Substantia nigra (tissue), 51 donors: ENCODE measurements at places on chromosomes 16 and 17.

- DNase-seq, result no peak
Observed at GRCh38 chr16:73049511-73049910, 1.6 kb upstream of the ZFHX3 start.

GRCh38 chr17:77640916-77641605 is 317.4 kb upstream of the TNRC6C start:
- DNase-seq, result no peak

DNA sequence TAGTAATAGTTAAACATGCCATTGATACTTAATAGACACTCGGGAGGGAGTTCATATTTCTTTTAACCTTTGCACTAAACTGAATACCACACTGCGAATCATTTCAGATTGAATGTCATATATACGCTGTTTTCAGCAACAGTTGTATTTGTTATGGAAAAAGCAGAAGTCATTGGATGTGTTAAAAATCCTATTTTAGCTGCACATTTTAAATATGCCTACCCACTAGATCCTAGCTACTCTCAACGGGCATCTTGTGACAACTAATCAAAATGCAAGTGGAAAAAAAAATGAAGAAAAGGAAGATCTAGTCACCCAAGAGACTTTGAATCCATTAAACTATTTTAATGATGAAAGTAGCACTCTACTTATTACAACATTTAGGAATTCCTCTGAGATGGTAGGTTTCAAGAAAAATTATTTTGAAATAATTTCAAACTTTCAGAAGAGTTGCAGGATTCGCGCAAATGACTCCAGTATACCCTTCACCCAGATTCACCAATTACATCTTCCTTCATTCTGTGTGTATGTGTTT is 51.4 kb upstream of the MNT start:
- DNase-seq, result no peak

- no peak for DNase-seq
Observed at GRCh38 chr17:8465356-8465755, 29.7 kb downstream of the NDEL1 start.

DNA sequence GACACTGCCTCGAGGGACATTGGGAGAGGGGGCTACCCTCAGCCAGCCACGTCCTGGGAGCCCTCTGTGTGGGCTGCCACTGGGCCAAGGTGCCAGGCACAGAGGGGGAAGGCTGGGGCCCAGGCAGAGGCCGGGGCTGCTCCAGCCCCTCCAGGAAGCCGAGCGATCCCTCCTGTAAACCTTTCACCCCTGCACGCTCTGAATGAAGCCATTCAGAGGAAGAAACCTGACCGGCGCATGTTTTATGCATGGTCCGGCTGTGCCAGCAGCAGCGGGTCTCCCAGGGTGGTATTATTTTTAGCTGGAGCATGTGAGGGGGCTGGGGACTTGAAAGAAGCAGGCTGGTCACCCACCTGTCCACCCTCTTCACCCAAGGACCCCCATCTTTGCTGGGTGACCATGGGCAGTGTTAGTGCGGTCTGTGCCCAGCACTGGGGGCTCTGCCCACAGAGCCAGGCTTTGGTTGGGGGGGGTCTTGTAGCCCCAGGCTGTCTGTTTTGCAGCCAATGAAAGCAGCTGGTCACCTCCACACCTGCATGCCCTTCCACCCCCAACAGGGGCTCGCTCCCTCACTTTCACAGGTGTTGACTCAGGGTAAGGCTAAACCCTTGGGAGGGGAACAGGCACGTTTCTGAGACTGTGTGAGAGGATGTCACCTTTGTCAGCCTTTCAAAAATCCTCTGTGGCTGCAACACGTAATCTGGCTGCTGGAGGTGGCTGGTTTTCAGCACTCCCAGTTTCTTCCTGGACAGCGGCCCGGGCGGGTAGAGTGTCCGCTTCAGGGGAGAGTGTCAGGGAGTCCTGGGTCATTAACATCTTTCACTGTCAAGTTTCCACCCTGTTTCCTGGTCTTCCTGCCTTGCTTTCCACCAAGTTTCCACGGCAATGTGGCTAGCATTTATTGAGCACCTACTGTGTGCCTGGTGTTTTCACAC is 77.1 kb upstream of the BRD7 start:
- no peak for DNase-seq

DNA sequence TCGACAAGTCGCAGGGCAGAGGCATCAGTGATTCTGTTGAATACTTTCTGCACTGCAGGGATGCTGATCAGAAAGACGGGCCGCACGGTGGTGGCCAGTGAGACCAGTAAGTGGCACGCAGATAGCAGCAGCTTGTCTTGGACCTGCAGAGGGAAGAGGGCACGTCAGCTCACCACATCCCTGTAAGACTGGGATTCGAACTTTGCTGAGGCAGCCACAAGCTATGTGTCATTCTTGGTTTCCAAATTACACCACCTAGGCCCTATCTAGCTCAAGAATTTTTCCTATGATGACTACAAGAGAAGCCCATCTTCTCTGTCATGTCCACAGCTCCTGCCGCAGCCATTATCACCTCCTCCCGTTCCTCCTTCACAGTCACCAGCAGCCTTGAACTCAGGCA is 49.4 kb upstream of the GSG1L start:
- DNase-seq, result no peak

DNA sequence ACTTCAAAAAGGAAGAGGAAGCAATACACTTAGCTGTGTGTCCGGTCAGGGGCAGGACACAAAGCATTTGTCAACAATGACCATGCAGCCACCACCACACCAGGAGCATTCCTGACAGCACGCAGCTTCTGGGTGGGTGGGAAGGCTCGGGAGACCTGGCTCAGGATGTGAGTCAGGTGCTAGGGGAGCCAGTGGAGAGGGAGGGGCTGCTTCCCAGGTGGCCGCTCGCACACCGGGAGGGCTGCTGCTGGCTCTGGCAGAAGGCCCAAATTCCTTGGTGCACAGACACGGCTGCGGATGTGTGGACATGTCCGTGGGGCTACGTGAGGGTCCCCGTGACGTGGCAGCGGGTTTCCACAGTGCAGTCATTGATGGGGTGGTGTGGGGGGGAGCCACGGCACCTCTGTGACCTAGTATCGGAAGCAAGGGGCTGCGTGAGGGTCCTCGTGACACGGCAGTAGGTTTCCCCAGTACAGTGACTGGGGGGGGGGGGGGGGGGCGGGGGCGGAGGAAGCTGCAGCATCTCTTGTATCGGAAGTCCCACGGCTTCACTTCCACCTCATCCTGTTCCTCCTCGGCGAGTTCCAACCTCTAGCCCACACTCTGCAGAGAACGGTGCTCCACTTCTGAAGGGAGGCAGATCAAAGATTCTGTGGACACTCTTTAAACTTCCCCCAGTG is 112.8 kb downstream of the ZNF778 start:
- DNase-seq, result no peak

GRCh38 chr16:15778999-15779614 is 77.7 kb downstream of the MYH11 start:
- no peak for DNase-seq

GRCh38 chr16:13936155-13936554 is 16.2 kb downstream of the ERCC4 start:
- DNase-seq, result no peak

GRCh38 chr17:55356434-55357328 is 65.0 kb downstream of the MMD start:
- DNase-seq, result no peak

DNA sequence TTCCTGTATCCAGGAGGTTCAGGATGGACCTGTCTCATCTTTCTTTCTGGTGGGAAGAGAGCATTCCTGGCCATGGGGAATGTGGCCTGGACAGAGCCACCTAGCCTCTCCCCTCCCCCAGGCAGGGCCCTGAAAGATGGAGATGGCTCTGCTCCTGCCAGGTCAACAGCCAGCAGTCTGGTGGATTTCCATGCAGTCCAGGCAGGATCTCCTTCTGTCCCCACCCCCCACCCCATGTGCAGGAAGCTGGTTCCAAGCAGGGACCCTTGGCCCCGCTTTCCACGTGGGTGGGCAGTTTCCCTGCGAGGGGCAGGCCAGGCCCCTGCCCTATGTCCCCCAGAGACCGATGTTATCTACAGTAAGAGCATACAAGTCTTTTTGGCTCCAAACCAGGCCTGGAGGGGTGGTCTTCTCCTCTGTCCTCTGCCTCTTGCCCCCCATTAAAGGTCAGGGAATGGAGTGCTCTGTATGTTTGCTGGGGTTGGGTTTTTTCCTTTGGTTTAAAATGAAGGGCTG is 240.5 kb downstream of the SEC14L1 start:
- no peak for DNase-seq

GRCh38 chr17:31495022-31495885 is 103.8 kb downstream of the RAB11FIP4 start:
- DNase-seq, result no peak

DNA sequence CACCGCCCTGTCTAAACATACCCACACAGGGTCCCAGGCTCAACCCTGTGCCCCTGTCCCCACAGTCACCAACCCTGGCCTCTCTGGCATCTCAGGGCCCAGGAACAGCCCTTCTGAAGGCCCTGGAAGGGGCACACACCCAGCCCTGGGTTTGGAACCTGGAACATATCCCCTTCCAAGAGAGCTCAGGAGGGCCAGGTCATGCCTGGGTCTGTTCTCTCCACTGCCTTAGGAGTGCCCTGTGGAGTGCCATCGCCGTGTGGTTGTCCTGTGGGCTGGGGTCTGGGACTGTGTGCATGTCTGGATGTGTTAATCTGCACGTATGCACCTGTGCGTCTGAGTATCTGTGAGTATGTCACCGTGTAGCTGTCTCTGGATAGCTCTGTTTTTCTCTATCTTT is 45.2 kb upstream of the ACSM2B start:
- DNase-seq, result no peak

DNA sequence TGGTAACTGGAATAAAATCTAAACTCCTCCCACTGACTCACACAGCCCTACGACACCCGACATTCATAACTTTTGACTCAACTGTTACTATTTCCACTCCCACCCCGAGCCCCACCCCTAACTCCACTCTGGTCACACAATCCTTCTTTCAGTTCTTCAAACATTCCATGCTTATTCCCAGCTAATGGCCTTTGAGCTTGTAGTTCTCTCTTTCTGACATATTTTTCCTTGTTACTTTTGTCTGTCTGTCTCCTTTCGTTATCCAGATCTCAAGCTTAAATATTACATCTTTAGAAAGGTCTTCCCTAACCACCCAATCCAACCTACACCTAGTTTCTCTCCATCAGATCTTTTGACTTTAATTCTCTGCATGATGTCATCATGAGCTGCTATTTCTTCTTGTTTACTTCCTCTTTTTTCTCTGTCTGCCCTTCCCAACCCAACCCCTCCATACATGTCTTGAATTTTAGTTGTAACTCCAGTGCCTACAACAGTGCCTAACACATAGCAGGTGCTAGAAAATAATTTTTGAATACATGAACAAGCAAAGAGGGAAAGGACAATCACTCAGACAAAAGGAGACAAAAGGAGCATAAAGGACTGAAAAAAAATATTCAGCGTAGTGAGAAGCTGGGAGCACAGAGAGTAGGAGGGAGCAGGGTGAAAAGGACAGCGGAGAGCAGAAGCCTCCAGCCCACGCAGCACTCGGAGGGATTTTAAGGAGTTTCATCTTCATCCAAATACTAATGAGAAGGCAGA is 65.2 kb upstream of the SMIM36 start:
- DNase-seq, result no peak

- no peak for DNase-seq
Observed at GRCh38 chr17:28498652-28499363, 7.3 kb upstream of the FOXN1 start.

DNA sequence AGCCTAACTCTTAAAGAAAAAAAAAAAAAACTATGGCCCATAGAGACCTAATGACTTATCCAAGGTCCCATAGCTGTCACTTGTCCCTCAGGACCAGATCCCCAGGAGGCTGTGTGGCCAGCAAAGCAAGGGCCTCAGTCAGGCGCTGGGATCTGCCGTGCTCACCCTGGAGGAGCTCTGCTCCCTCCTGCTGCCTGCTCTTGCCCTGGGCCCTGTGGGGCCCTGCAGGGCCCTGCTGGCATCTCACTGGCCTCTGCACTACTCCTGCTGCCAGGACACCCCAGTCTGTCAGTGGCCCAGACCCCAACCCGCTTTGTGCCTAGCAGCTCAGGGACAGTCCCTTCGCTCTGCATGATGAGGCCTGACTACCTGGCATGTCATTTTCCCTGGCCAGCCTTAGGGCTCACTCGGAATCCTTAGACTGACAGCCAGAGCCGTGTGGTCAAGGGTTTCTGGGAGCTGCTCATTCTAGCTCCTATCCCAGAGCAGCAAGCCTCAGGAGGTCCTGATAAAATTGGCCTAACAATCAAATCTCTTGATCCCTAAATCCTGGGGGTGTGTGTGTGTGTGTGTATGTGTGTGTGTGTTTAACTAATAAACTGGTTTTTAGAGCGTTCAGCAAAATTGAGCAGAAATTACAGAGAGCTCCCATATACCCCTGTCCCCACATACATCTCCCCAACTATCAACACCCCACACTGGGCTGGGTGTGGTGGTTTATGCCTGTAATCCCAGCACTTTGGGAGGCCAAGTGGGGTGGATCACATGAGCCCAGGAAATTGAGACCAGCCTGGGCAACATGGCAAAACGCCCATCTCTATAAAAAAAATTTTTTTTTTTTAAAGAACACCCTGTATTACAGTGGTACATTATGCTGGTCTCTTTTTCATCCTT is 21.7 kb downstream of the KATNIP start:
- no peak for DNase-seq

GRCh38 chr17:35683591-35683990 is 47.8 kb upstream of the RASL10B start:
- no peak for DNase-seq

- no peak for DNase-seq
Observed at GRCh38 chr16:12160249-12160648, 183.7 kb downstream of the SNX29 start.

DNA sequence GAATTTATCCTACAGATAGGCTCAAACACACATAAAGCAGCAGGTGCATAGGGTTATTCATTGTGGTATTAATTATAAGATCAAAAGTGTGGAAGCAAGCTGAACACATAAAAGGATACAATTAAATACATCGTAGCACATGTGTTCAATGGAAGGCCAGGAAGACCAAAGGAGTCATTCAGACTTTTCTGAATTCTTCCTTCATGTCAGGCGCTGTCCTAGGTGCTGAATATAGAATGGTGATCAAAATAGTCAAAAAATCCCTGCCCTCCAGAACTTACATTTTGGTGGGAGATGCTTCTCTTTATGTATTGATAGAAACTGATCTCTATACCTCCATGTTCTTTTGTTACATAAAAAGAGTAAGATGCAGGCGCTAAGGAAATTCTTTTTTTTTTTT is 439.0 kb upstream of the ASIC2 start:
- no peak for DNase-seq

GRCh38 chr16:15548482-15548891 is 94.5 kb downstream of the MARF1 start:
- DNase-seq, result no peak
